Activated CD4-positive, alpha-beta T cell treated with anti-CD3 and anti-CD28 coated beads, Interleukin-2, amount 10 ng/mL, durations not matched to agents 7 days and 5 days (primary cell): ENCODE measurements at places on chromosomes 16 and 17. TPM values are rescaled to one million over a fixed set of nuclear protein-coding genes. Genes with fewer than 3 reads are reported as not detected.

GRCh38 chr17:81533339-81534141 is 5.4 kb downstream of the FSCN2 start:
- DNase-seq = no peak

NOS2 gene
- not detected for total RNA-seq

PTX4 gene
- total RNA-seq = not detected

HASPIN gene
- total RNA-seq = 27.6 TPM

DNA sequence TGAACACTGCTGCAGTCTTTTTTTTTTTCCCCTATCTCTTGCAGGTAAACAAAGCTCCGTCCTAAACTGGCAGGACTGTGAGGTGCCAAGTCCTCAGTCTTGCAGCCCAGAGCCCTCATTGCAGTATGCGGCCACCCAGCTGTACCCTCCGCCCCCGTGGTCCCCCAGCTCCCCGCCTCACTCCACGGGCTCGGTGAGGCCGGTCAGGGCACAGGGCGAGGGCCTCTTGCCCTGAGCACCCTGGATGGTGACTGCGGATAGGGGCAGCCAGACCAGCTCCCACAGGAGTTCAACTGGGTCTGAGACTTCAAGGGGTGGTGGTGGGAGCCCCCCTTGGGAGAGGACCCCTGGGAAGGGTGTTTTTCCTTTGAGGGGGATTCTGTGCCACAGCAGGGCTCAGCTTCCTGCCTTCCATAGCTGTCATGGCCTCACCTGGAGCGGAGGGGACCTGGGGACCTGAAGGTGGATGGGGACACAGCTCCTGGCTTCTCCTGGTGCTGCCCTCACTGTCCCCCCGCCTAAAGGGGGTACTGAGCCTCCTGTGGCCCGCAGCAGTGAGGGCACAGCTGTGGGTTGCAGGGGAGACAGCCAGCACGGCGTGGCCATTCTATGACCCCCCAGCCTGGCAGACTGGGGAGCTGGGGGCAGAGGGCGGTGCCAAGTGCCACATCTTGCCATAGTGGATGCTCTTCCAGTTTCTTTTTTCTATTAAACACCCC is 13.8 kb downstream of the IL34 start:
- DNase-seq = no peak

DNA sequence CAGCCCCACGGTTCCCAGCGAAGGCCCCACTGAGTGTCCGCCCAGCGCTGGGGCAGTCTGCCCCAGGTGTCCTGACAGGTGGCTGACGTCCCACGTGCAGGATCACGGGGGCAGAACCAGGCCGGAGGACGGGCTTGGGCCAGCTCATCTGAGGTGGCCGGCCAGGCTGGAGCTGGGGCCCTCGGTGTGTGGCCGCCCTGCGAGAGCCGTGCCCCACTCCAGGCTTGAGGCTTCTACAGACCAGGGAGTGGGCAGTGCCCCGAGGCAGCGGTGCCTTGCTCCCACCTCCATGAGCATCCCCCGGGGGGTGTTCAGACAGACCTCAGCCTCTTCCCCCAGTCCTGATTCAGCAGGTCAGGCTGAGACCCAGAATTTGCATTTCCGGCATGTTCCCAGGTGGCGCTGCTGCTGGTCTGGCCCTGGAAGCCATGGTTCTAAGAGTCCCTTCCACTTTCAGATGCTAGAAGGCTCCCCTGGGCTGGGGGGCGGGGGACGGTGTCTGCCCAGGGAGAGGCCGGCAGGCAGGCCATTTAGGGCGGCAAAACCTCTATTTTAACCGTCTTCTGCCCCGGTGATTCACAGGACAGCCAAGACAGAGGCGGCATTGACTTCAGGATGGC is 35.4 kb upstream of the PABPN1L start:
- no peak for DNase-seq

SPAG7 gene
- 47.7 TPM for total RNA-seq

DNA sequence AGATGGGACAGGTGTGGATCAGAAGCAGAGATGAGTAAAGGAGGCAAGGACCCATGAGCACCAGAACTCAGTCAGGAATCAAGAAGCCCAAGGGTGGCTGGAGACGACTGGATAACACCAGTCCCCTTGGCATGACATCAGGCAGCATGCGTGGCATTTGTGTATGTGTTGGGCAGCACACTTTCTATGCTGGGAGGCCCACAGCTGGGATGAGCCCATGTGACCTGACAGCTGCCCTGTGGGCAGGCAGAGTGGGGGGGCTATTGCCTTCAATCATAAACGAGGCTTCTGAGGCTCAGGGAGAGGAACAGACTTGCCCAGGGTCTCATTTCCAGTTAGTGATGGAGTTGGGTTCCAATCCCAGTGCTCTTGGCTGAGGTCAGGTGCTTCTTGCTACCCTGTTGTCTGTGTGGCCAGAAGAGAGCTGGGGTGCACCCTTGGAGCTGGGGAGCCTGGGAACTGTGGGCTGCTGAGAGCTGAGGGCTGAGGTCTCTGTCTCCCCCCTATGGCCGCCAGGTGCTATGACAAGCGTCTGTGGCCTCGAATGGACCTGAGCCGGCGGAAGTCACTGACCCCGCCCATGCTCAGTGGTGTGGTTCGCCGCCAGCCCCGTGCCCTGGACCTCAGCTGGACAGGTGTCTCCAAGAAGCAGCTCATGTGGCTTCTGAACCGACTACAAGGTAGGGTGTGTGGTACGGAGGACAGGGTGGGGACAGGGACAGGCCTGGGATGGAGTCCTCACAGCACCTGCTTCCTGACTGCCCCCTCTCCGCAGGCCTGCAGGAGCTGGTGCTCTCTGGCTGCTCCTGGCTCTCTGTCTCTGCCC is 7.1 kb upstream of the ORAI3 start:
- DNase-seq = peak; percentile 74

DNA sequence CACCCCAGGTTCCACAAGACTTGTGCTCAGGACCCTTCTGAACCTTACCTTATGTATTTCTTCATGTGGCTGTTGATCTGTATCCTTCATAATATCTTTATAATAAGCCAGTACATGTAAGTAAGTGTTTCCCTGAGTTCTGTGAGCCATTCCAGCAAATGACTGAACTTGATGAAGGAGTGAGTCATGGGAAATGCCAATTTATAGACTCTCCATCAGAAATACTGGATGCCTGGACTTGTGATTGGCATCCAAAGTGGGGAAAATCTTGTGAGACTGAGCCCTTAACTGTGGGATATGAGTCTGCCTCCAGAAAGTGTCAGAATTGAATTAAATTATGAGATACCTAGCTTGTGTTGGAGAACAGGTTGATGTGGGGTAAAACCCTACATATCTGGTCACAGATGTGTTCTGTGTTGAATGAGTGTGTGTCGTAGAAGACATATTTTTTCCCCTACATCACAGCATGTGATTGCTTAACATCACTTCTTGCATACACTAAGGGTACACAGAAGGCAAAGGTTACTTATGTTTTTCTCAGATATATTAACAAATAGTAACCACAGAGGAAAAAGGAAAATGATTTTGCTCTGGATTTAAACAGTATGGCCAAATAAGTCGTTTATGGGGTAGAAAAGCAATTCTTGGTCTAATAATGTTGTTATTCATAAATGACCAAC is 70.2 kb upstream of the NETO2 start:
- no peak for DNase-seq
